ENCODE measurements at places on chromosomes 16 and 17.

GRCh38 chr17:35065880-35066279 is 2.4 kb upstream of the RFFL start:
- no peak for DNase-seq

- DNase-seq, result no peak
Observed at GRCh38 chr16:700684-701584, 4.7 kb downstream of the FBXL16 start.

DNA sequence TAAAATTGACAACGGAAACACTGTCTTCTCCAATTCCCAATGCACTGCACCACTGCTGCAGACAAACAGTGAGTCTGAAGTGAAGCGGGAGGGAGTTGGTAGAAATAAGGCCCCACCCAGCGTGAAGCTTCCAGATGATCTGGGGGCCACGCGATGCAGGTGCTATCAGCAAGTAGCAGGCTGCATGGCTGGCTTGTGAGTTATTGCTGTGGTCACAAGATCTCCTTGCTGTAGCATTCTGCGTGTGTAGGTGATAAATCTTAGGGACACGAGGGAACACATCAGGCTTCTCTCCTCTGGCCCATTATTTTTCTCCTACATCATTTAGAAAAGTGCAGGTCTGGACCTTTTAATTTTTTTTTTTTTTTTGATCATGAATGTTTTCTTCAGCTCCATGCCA is 407.6 kb downstream of the TMEM114 start:
- DNase-seq, result no peak

GRCh38 chr17:4969551-4970173 is 2.0 kb upstream of the SPAG7 start:
- no peak for DNase-seq

DNA sequence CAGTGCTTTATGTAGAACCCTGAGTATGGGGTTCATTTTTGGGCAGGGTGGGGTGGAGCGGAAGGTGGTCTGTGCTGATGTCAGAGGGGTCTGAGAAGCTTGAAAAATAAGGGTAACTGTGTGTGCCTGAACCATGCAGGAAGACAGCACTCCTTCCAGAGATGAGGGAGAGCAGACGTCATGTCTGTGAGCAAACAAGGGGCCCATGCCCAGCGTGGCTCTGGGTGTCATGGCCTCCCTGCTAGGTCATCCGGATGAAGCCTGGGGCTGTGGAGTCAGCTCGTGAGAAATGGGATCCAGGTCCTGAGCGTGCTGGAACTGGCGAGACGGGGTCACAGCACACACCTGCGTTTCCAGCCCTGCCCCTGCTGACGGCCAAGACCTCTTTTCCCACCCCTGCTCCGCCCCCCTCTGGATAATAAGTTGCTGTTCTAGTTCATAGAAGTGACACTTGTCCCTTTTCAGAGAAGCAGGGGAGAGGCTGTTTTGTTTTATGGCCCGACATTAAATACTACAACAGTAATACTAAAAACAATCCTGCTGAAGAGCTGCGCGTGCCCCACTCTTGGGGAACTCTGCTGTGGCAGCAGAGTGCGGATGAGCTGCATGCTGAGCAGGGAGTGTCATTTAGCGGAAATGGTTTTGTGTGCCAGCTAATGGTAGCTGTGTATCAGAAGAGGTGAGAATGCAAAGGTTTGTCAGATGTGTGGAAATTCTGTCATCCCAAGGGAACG is 92.6 kb downstream of the RPTOR start:
- no peak for DNase-seq

DNA sequence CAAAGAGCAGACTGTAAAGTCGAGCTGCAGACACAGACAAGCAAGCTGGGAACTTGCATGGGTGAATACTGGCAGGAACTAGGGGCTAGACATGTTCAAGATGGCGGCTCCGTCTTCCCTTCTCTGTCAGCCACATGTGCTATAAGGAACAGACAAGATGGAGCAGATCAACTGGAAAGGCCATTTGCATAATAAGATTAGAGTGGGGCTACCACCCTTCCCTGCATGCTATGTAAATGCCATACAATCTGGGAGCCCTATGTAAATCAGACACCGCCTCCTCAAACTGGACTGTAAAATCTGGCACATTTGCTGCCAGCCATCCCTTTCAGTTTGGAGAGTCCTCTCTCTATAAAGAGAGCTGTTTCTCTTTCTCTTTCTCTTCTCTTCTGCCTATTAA is 640.1 kb upstream of the CDH8 start:
- no peak for DNase-seq

GRCh38 chr17:55303701-55304145 is 39.0 kb downstream of the HLF start:
- DNase-seq, result no peak

DNA sequence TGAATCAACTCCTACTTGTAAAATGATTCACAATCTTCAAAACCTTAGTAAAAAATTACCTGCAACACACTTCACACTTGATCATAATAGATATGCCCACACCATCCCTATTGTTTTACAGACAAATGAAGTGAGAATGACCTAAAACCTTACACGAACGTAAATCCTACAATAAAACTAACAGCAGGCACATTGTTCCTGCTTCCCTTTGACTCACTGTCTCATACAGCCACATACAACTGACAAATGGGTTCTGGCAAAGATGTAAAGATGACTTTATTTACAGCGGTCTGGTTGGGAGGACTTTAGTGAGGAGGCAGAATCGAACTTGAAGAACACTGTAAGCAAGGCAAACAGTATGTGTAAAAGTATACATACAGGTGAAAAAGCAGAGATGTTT is 188.7 kb downstream of the MYO1D start:
- DNase-seq, result no peak

DNA sequence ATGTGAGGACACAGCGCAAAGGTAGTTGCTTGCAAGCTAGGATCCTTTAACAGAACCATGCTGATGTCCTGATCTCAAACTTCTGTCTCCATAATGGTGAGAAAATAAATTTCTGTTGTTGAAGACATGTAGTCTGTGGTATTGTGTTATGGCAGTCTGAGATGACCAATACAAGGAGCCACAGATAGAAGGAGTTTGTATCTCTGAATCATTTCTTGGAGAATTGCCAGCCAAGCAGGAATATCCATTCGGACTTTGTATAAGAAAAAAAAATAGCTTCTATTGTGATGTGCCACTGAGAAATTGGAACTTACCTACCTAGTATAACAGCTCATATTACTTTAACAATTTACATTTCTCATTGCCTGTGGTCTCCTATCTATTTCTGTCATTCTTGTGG is 447.6 kb upstream of the CA10 start:
- DNase-seq, result no peak

GRCh38 chr16:5478036-5478435 is 380.4 kb upstream of the EEF2KMT start:
- DNase-seq, result peak; percentile 16

DNA sequence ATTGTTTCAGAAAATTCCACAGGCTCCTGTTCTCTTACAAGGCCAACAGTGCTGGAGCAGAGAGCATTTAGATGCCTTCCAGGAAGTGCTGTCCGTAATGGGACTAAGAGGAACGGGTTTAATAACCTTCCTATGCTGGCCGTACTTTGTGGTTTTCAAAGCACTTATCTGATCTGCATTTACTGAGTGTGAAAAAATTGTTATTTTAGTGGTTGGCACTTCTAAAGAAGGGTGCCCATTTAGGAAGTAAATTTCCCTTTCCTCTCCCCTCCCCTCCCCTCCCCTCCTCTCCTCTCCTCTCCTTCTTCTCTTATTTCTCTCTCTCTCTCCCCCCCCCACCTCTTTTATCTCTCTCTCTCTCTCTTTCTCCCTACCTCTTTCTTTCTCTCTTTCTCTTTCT is 72.0 kb upstream of the DNAJA2 start:
- DNase-seq, result no peak

DNA sequence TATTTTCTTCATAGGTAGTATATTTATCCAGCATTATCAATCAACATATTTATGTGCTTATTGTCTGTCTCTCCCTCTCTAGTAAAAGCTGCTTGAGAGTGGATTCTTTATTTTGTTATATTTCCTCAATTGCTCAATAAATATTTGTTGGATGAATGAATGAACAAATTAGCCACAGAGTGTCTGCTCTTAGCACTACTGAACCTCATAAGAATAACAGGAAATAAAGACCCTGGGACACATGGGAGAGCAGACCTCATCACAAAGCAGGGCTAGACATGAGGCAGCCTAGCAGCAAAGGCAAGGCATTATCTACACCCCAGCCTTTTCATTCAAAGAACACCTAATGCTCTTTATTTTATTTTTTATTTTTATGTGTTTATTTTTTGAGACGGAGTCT is 34.9 kb upstream of the TANC2 start:
- DNase-seq, result no peak

- DNase-seq, result peak; percentile 85
Observed at GRCh38 chr17:9356488-9356911, 219.1 kb downstream of the STX8 start.

DNA sequence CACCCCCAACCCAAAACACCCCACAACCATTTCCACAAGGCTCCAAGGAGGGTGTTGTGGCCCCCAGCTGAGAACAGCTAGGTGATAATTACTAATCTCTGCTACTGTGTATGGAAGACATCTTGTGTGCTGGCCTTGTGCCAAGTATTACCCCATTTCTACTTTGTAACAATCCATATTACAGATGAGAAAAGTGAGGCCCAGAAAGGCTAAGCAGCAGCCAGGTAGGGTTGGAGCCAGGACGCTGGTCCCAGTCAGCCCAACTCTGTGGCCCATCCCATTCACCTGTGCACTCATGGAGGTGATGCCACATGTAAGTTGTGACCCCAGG is 12.4 kb upstream of the PEMT start:
- DNase-seq, result no peak

- DNase-seq, result no peak
Observed at GRCh38 chr17:44648963-44649362, 7.3 kb upstream of the MEIOC start.

- no peak for DNase-seq
Observed at GRCh38 chr17:4516735-4517134, 18.1 kb downstream of the SPNS2 start.

DNA sequence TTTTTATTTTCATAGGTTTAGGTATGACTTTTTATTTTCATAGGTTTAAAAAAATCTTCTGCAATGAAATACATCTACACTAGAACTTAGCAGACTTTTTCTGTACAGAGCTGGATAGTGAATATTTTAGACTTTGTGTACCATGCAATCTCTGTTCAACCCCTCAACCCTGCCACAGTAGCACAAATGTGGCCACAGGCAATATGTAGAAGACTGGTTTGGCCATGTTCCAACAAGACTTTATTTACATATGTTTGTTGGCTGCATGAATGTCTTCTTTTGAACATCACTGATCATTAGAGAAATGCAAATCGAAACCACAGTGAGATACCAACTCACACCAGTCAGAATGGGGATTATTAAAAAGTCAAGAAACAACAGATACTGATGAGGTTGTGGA is 229.2 kb downstream of the SHISA9 start:
- no peak for DNase-seq

DNA sequence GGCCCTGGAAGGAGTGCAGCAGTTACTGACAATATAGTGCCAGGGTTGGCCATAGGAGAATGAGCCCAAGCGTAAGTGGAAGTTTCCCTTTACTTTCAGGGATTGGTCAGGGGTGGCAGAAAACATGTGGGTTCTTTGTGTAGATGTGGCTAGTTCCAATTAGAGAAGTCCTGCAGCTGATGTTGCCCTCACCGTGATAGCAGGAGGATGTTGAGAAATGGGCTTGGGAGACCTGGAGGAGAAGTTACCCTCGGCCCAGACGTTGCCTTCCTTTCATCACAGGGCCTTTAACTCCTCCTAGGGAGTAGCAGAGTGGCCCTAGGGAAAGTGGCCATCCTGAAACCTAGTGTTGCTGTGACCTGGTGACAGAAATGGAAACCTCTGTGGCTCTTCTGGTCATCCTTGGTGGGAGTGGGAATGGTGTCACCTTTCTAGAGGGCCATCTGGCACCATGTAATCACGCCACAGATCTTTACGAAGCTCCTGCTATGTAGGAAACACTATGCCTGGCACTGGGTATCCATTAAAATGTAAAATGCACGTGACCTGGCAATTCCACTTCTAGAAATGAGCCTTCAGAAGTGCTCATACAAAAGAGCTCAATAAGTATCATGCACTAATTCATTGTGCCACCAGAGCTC is 6.7 kb downstream of the TMEM92 start:
- no peak for DNase-seq

GRCh38 chr17:10183931-10184930 is 14.2 kb downstream of the GAS7 start:
- DNase-seq, result no peak

- no peak for DNase-seq
Observed at GRCh38 chr16:11242658-11243057, 13.3 kb downstream of the SOCS1 start.

DNA sequence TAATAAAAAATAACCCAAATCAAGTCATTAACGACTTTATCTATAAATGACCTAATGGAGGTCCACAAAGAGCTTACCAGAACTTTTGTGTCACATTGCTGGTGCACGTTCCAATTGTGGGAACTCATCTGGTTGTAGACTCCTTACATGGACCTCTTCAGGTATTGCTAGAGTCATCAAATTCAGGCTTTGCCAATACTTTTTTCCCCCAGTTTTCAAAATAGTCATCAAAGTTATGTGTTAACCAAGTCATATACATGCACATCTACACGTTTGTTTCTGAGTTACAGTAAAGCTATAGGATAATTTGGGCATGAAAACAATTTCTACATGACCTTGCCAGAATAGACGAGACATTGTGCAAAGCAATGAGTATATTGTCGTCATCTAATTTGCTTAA is 76.2 kb upstream of the ADAMTS18 start:
- no peak for DNase-seq

- DNase-seq, result no peak
Observed at GRCh38 chr16:4970010-4970409, 11.9 kb downstream of the SEC14L5 start.

DNA sequence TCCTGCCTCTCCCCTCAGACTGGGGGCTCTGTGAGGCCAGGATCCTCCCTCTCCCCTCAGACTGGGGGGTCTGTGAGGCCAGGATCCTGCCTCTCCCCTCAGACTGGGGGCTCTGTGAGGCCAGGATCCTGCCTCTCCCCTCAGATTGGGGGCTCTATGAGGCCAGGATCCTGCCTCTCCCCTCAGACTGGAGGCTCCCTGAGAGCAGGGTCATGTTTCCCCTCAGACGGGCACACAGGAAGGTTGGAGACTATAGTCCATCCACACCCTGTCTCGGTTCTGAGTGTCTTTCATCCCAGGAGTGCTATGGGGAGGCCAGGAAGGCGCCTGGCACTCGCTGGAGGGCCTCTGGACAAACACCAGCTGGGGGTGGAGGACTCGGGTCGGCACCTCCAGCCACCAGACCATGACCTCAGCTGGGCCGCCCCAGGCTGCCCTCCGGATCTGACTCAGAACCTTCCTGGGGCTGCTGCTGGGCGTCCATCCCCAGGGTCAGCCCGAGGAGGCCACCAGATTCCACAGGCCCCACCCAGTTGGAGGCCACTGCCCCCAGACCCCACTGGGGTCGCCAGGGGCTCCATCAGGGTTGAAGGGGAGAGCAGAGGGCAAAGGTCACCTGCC is 21.9 kb upstream of the DLX4 start:
- DNase-seq, result no peak

- no peak for DNase-seq
Observed at GRCh38 chr17:27473190-27473747, 17.0 kb downstream of the KSR1 start.

GRCh38 chr17:39231091-39231561 is 5.4 kb upstream of the STAC2 start:
- DNase-seq, result no peak

GRCh38 chr17:46984892-46985291 is 5.8 kb upstream of the RPRML start:
- DNase-seq, result no peak

- no peak for DNase-seq
Observed at GRCh38 chr16:10312784-10313724, 72.8 kb upstream of the ATF7IP2 start.

Measured in Ammon's horn (tissue), 1 donor.